Globus pallidus (tissue), 1 donor: ENCODE measurements at places on chromosomes 6 and 20.

DNA sequence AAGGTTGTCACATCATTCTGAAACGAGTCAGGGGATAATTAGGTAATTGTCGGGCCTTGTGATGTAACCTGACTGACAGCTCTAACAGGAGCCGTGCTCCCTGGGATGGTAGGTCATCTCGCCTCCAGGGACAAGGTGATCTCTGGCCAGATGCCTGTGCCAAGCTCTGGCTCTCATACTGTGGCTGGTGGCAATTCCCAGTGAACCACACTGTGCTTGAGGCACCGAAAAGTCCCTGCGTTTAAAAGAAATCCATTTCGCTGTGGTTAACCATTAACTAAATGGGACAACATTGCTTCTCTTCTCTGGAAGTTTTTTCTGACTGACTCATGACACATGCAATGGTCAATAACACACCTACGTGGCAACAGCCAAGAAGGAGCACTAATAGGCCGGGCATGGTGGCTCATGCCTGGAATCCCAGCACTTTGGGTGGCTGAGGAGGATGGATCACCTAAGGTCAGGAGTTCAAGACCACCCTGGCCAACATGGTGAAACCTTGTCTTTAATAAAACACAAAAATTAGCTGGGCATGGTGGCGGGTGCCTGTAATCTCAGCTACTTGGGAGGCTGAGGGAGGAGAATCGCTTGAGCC is 669.2 kb downstream of the PRKN start:
- DNase-seq: no peak

DNA sequence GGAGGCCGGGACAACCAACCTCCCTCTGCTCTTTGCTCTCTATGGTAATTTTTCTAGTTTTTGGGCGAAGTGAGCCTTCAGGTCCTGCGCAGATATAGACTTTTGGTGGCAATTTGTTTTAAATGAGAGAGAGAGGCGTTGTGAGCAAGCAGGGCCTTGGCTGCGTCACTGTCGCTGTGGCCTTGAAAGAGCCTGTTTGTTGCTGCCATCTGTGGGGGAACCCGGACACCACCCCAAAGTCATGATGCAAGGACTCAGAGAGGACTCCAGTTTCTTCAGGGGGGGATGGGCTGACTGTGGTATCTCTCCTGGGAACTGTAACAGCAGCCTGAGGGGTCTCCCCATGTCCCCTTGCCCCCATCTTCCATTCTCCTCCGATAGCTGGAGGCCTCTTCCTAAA is 462.7 kb upstream of the SULF2 start:
- no peak for DNase-seq

DNA sequence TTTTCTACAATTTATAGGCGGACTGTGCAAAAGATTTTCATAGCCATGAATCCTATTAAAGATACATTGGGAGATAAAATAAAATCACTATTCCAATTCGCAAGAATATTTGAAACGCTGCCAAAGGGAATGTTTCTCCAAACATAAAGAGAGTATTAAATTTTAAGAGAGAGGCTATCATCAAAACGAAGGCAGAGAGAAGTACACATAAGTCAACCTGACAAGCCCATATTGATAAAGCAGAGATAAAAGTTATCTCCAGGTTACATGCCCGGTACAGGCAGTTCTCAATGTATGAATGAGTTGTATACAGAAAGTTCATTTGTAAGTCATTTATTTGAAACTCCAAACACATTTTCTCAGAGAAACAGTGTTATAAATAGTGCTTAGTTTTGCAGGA is 193.1 kb downstream of the ATXN1 start:
- DNase-seq: no peak

DNA sequence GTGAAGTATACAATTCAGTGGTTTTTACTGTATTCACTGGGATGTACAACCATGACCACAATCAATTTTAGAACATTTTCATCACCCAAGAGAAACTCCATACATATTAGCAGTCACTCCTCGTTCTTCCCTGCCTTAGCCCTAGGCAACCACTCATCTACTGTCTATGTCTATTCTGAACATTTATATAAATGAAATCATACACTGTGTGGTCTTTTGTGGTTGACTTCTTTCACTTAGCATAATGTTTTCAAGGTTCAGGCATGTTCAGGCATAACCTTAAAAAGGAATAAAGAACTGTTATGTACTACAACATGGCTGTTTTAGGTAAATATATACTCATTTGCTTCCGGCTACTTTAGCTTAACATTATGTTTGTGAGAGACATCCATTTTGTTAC is 37.3 kb downstream of the BLTP3A start:
- DNase-seq: no peak

- no peak for DNase-seq
Measured at GRCh38 chr20:58251979-58252591, 23.6 kb upstream of the ANKRD60 start.

- DNase-seq: no peak
Measured at GRCh38 chr20:62596486-62596885, 45.8 kb upstream of the SLCO4A1 start.

- DNase-seq: no peak
Measured at GRCh38 chr20:17935186-17935585, 33.4 kb downstream of the SNX5 start.

GRCh38 chr20:23148731-23149570 is 62.8 kb upstream of the CD93 start:
- no peak for DNase-seq

DNA sequence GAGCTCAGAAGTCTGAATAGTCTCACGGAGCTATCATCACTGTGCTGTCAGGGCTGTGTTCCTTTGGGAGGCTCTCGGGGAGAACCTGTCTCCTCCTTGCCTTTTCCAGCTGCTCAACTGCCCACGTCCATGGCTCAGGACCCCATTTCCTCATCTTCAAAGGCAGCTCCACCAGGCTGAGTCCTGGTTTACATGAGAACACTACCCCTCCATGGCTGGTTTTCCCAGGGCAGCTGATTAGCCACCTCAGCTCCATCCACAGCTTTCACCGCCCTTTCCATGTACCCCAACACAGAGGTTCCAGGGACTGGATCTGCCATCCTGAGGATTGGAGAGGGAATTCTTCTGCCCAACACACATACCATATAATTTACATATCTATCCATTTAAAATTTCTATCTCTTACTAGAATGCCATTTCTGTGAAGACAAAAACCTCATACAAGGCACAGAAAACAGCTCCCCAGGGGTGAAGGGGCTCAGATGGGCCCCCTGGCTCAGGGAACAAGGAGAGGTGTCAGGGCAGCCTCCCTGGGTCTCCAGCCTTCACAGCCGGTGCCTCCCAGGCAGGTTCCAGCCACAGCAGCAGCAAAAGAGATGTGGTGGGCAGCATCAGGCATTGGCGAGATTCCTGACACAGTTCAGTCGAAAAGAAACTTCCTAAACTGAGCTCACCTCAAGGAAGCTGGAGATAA is 2.2 kb upstream of the RAET1E start:
- no peak for DNase-seq

DNA sequence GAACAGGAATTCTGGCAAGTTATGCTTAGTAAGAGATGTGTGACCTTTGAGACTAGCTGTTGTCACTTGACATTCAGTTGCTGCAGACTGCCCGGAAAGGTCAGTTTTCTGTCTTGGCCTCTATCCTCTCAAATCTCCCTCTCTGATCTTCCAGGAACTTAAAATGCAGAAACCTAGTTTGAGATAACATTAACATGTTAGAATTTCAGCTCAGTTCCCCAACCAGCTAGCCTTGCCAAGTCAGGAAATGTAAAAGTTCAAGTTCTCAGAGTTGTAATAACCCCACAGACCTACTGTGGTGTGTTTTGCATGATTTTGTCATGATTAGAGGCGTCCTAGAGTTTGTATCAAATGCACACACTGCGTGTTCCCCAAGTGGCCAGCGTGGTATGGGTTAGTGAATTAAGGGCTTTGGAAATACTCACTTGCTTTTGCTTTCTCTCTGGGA is 46.6 kb downstream of the DUSP22 start:
- no peak for DNase-seq
